ENCODE measurements at places on chromosomes 7 and 10.

- no peak for DNase-seq
Observed at GRCh38 chr7:1210321-1210978, 22.2 kb upstream of the UNCX start.

- DNase-seq, result no peak
Observed at GRCh38 chr10:22453948-22454591, 108.8 kb downstream of the SPAG6 start.

DNA sequence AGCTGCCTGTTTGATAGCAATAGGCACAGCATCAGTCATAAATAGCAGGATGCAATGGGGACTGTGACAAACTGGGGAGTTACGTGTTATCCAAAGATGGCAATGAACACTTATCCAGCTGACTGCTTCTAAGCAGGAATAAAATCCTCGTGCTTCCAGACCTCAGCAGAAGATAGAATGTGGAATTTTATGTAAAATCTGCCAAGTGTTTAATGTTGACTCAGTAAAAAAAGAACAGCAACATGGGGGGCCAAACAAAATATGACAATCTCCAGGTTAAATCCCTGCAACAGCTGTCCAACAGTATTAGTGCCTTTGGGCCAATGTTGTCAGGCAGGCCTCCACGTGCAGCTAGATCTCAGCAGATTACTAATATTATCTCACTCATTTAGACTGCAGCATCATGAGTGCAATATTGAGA lies 127.3 kb downstream of the SEMA3C start:
- no peak for DNase-seq

DNA sequence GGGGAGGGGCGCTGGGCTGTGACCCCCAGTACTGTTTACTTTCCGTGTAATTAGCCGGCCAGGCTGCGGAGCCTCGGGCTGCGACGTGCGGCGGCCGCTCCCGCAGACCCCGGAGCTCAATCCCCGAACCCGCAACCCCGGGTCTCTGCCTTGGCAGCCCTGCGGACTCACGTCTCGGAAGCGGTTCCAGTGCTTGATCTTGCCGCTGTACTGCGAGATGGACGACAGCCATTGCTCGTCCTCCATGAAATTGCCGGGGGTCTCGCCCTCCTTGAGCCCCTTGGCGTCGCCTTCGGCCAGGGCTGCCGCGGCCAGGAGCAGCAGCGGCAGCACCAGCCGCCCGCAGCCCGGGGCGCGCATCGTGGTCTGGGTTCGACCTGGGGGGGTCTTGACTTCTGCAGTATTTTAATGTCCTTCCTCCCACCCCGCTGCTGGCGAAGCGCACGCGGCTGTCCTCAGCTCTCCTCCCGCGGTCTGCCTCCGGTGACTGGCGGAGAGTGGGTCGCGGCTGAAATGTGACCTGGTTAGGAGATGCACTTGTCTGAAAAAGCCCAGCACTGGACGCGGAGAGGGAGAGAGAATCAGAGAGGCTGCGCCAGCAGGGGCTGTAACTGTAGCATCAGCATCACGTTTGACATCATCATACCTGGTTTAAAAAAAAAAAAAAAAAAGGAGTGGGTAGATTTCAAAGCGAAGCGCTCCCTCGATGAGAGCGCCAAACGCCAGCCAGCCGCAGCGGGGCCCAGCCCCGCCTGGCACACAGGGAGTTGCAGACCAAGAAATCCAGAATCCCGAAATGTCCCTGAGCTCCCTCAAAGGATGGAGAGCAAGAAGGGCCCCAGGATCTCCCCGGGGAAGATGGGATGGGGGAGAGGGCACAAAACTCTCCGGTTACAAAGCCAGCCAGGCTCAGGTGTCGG lies at the start of gene SPOCK2:
SPOCK2 (minus strand) TSS at position 583 of the 920 bp plus-strand sequence; CDS start at position 360, 223 bp downstream.
- no peak for DNase-seq

- no peak for DNase-seq
Observed at GRCh38 chr10:78579995-78580394, 488.8 kb upstream of the ZMIZ1 start.

DNA sequence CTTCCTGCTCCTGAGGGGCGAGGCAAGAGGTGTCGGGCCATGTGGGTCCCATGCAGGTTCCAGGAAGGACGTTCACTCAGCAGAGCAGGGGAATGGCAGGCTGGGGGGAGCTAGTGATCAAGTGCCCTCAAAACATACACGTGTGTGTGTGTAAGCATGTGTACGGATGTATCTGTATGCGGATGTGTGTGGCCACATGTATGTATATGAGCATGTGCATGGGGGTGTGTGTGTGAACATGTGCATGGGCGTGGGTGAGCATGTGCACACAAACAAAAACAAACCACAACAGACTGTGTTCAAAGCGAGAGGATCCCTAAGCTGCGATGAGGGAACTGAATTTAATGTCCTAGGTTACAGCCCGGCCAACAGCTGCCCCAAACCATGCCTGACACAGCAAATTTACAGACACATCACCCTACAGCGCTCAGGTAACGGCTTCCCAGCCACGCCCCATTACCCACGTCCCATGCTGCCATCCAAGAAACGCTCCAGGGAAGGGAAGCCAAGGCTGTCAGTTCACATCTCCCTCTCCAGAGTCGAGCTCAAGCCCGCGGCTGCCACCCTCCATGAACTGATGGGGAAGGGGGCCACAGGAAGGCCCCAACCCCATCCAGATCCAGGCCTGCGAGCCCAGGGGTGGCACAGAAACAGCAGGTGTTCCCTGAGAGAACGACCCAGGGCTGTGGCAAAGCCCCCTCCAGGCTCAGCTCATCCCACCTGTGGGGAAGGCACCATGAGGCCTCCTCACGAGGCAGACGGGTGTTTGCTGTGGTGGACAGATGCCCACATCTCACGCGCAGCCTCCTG lies 56.6 kb downstream of the PTPRN2 start:
- no peak for DNase-seq

- no peak for DNase-seq
Observed at GRCh38 chr7:116209561-116210070, 723 bp upstream of the TES start.

GRCh38 chr10:128110339-128110738 lies 15.9 kb downstream of the MKI67 start:
- DNase-seq, result no peak

- DNase-seq, result no peak
Observed at GRCh38 chr7:33075818-33076518, 13.4 kb upstream of the NT5C3A start.
